M059J (cell line): ENCODE measurements at places on chromosomes 1 and 21. TPM values are rescaled to one million over a fixed set of nuclear protein-coding genes. Genes with fewer than 3 reads are reported as not detected.

The KRTAP21-2 gene
- total RNA-seq, result not detected in 2 replicates

The UBAP2L gene
- 77.8 and 101 TPM in 2 replicates for total RNA-seq

The ORC1 gene
- total RNA-seq, result 16.7 and 20.2 TPM in 2 replicates

The HDGF gene
- total RNA-seq, result 211 and 264 TPM in 2 replicates

The CLIC6 gene
- 0.02 and 0.25 TPM in 2 replicates for total RNA-seq

The ZNF648 gene
- total RNA-seq, result not detected in 2 replicates

The MROH9 gene
- total RNA-seq, result not detected in 2 replicates

The SPRR2F gene
- total RNA-seq, result not detected in 2 replicates

The POMGNT1 gene
- 59.1 and 90.4 TPM in 2 replicates for total RNA-seq

The DYNLT5 gene
- total RNA-seq, result 5.2 and 7.8 TPM in 2 replicates

The NPL gene
- 0.86 and 1.1 TPM in 2 replicates for total RNA-seq

The INAVA gene
- 2.8 and 4.9 TPM in 2 replicates for total RNA-seq

The SPRR4 gene
- total RNA-seq, result not detected in 2 replicates

The LCE2C gene
- total RNA-seq, result not detected in 2 replicates

The SLC9C2 gene
- total RNA-seq, result not detected in 2 replicates
